Naive thymus-derived CD4-positive, alpha-beta T cell (primary cell): ENCODE measurements at places on chromosomes 7 and 10.

DNA sequence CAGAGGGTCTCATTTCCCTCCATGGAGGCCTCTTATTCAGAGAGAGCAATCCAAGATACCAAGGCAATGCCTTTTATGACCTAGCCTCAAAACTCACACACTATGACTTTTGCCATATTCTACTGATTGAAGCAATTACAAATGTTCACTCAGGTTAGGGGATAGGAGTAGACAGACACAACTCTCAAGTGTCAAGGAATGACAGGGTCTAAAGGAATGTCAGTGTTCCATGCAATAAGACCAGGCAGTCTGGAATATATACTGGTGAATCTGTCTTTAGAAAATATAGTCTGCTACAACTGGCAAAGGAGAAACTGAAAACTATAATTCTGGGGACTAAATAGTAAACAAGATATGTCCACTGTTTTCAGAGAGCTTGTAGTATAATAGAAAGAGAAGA lies 283.9 kb downstream of the PRKG1 start:
- no peak for DNase-seq

DNA sequence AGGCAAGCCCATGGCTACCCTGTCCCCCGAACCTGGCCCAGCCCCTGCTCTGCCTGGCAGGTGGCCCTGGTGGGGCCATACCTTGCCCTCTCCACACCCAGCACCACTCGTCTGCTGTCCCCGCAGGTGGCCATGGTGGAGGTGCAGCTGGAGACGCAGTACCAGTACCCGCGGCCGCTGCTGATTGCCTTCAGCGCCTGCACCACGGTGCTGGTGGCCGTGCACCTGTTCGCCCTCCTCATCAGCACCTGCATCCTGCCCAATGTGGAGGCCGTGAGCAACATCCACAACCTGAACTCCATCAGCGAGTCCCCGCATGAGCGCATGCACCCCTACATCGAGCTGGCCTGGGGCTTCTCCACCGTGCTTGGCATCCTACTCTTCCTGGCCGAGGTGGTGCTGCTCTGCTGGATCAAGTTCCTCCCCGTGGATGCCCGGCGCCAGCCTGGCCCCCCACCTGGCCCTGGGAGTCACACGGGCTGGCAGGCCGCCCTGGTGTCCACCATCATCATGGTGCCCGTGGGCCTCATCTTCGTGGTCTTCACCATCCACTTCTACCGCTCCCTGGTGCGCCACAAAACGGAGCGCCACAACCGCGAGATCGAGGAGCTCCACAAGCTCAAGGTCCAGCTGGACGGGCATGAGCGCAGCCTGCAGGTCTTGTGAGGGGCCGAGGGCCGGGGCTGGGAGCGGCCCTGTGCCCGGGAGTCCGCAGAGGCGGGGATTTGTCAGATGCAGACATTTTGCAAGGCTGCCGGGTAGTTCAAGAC lies 13.2 kb downstream of the ORAI2 start:
- no peak for DNase-seq

GRCh38 chr10:18216482-18216881 lies 76.3 kb downstream of the CACNB2 start:
- DNase-seq: no peak

DNA sequence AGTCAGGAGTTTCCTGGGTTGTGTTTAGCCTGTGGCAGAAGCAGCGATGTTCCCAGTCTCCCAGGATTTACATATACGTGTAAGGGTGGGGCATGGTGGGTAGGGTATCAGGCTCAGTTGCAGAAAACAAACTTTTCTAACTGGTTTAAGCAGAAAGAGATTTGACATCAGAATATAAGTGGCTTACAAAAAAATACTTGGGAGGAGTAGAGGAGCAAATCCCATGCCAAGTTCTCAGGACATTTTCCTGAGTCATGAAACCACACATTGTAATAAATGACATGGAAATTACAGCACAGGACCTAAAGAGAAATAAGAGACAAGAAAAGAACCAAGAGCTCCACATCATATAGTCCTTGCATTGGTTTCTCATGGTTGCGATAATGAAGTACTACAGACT lies 26.2 kb upstream of the FRMD4A start:
- no peak for DNase-seq

GRCh38 chr7:116516324-116516723 lies 8.5 kb upstream of the CAV1 start:
- DNase-seq: no peak

DNA sequence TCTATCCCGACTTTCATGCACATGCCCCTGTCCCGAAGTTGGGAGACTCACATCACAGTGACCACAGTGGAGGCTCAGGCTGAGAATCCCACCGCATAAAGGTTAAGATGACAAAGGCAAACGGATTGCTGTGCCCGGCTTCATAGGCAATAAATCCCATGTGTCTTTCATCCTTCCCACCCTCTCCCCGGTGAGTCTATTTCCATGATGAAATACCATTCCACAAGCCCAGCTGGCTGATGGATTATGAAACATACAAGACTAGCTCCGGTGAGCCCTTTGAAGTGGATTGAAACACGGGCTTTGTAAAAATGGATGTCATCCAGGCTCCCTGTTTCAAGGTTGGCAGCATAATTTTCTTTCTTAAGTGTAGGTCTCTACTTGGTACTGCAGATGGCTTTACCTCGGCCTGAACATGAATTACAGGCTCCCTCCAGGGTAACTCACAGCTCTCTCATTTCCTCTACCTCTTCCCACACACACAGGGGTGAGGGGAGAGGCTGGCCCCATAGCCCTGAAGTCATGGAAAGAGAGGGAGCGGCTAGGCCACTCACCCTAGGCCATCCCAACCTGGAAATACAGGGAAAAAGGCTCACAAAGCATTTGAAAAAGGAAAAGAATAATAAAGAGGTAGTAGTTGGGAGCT lies 92.0 kb upstream of the CALN1 start:
- DNase-seq: no peak

- no peak for DNase-seq
Observed at GRCh38 chr7:129014501-129015101, 40.3 kb downstream of the TNPO3 start.

- no peak for DNase-seq
Observed at GRCh38 chr7:76047305-76047810, 442 bp downstream of the STYXL1 start.

DNA sequence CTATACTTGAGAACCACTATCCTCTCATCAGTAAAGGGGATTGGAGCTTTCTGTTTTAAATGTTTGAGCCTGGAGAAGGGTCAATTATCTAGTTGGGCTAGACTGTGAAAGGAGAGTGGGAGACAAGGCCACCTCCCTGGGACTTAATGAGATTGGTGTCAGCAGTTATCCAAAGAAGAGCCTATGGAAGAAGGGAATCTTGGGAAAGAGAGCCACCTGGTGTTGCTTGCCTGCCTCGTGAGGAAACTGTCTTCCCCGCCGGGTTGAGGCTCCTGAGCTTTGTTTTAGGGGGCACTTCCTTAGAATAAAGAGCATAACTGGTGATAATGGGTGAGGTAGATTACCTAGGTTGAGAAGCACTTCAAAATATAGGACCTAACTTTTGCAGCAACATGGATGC lies 32.0 kb upstream of the ABCB4 start:
- DNase-seq: no peak

DNA sequence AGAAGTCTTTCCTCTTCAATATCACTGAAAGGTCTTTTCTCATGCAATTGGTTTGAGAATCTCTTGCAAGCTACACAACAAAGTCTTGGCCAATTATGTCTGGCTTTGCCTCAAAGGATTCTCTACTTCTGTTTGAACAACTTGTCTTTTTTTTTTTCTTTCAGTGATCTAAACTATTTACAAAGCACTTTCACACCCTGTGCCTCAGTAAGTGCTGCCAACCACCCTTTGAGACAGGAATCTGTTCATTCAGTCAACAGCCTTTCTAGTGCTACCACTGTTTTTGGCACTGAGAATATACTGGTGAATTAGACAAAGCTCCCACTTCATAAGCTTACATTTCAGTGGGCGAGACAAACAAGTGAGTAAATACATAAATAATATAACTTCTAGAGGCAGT lies 26.9 kb upstream of the SDK1 start:
- DNase-seq: no peak

DNA sequence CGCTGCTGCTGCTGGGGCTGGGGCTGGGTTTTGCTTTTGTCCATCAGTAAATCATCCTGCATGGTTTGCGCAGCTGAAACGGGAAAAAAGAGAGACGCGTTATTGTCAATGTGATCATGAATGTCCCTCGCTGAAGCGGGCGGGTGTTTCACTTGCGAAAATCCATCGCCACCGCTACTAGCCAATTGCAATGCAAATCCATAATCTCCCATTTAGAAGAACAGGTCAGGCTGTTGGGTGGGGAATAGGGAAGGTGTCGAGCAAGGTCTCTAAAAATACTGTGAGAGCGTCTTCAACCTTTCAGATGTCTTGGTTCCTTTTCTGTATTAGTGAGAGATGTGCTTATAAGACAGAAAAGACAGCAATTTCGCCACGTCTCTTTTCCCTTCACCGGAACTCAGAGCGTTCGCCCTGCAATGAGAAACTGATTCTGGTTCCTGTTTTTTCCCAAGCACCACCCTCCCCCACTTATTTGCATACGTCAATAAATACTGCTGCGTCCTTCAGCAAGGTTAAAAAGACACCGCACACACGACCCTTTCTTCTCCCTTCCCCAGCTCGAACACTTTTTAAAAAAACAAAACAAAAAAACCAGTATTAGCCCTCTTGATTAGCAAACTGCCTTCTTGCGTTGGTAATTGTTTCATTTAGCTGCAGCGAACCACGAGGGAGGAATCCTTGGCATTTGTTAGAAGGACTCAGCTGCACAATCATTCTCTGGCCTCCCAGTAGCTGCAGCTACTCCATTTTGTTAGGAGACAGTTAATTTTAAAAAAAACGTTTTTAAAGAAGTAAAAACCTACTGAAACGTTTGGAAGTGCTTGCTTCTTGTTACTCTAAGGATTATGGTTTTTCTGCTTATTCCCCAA lies 50.4 kb downstream of the CPEB3 start:
- DNase-seq: peak; percentile 19

DNA sequence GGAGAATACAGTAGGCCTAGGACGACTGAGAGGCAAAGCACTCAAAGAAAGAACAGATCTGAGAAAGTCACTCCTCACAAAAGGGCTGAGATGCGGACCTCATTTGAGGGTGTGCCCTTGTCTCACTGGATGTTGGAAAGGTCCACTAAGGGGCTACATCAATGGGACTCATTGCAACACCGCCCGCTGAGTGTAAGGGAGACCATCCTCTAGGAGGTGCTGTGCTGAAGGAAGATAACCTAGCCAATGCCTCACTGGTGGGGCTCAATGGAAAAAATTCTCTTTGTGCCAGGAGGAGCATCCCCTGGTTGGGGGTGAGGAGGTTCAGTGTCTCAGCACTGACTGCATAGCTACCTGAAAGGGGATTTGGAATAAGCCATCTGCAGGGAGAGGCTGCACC lies 758.7 kb upstream of the CELF2 start:
- DNase-seq: no peak

GRCh38 chr7:158655931-158656441 lies 48.6 kb downstream of the NCAPG2 start:
- DNase-seq: no peak

DNA sequence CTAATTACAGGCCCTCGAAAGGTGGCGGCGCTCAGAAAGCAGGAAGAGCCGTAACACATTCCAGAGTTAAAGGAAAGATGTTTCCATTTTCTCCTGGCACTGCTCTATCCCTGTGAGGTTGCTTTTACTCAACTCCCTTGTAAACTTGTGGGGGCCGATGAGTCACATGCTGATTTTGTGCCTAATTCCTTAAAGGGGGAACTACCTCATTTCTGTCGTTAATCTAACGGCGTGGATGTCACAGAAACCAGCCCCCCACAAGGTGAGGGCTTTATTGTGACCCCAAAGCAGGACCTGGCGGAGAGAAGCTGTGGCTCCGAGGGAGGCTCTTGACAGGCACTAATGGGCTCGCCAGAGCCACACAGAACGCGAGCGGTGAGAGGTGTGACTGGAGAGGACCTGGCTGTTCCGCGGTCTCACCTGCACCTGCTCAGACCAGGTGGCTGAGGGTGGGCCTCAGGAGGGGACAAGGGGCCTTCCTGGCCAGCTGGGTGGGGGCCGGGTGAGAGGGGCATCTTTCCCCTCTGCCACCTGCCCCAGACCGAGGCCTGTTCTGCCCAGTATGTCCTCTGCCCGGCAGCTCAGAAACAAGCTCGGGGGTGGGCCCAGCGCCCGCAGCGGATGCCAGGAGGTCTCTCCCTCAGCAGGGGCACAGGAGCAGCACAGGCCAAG lies 50.9 kb downstream of the CALML3 start:
- no peak for DNase-seq

- no peak for DNase-seq
Observed at GRCh38 chr10:69583106-69583505, 9.9 kb upstream of the NEUROG3 start.

- DNase-seq: no peak
Observed at GRCh38 chr7:91357379-91357778, 93.1 kb downstream of the FZD1 start.

DNA sequence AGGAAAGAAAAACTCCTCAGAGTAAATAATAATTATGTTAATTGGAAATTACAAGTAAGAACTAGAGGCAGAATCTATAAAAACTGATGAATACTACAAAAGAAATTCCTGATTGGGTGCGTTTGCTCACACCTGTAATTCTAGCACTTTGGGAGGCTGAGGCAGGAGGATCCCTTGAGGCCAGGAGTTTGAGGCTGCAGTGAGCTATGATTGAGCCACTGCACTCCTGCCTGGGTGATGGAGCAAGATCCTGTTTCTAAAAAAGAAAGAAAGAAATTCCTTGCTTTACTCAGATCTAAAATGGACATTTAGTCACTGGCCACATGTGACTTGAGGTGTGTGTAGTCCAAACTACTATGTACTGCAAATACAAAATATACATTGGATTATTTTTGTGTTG lies 42.0 kb downstream of the MCU start:
- no peak for DNase-seq

- DNase-seq: peak; percentile 68
Observed at GRCh38 chr7:101173752-101174244, 6.3 kb downstream of the NAT16 start.

DNA sequence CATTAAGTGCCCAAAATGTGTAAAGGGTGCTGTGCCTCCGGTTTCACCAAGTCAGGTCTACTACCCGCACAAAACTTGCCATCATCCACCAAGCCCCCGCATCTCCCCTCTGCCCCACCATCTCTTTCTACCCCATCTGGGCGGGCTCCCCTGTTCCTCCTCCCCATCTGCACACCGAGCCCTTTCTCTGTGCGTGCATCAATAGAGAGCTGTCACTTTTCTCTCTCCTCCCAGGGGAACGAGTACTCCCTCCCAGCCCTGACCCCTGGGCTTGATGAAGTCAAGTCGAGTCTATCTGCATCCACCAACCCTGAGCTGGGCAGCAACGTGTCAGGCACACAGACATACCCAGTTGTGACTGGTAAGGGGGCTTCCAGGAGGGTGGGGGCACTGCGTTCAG lies 63.5 kb downstream of the PAX2 start:
- no peak for DNase-seq

DNA sequence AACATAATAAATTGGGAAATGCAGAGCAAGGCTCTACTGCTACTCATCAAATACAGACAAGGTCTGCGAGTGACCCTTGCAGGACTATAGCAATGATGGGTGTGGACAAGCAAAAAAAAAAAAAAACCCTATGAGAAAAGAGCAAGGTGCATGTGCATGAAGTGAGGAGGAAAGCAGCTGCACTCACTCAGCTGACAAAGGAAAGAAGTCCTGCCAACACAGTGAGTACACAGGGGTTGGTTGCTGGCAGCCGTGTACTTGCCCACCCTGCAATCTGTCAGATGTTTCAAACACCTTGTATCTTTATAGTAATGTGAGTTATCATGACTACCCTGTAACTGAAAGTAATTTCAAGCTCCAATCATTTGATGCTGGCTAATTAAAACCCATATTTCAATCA lies 20.5 kb downstream of the CHCHD3 start:
- DNase-seq: no peak
